Activated naive CD8-positive, alpha-beta T cell treated with anti-CD3 and anti-CD28 coated beads, Interleukin-2, amount 50 U/mL, for 24 hours (primary cell): ENCODE measurements at places on chromosomes 2 and 18.

GRCh38 chr2:233384811-233385488, 30.7 kb downstream of the DGKD start:
- no peak for DNase-seq

DNA sequence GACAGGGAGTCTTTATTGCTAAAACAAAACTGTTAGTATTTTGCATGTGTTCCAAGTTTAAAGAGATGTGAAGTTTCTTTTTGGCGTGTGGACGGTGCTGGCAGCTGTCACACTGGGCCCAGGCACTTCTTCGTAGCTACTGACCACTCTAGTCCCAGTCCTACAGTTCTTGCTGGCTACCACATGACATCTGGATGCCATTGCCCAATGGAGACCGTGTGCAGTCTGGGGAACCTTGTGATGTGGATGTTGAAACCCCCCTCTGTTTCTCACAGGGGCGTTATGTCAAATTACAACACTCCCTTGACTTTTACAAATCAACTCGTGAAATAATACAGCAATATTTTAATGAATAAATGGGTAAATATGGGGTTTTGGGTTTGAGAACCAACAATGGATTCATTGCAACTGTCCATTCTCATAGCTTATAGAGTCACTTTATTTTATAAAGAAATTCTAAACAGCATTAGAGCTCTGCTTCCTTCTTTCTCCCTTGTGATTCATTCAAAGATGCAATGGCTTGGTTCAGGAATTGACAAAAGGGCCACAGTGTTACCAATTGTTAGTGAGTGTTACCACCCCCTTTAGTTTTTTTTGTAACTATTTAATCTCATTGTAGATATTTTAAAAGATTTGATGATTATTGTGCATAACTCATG, 1.2 kb downstream of the GPD2 start:
- DNase-seq, result no peak

DNA sequence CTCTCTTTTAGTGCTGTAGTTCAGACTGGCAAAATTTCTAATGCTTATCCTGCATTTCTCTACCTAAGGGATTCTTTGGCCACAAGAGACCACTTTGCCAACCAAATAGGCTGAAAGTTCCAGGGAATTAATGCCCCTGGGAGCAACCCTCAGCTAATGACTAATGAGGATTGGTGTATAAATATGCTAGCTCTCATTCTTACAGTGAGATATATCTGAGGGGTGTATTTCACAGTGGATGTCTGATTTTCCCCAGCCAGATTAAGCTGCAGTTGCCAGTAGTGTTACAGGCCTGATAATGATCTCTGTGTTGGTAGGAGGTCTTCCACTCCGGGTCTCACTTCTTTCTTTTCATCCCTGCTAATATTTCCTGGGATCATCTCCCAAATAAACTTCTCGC, 90.4 kb downstream of the GULP1 start:
- no peak for DNase-seq

- no peak for DNase-seq
Observed at GRCh38 chr2:34825686-34826085, 1226.6 kb upstream of the FAM98A start.

DNA sequence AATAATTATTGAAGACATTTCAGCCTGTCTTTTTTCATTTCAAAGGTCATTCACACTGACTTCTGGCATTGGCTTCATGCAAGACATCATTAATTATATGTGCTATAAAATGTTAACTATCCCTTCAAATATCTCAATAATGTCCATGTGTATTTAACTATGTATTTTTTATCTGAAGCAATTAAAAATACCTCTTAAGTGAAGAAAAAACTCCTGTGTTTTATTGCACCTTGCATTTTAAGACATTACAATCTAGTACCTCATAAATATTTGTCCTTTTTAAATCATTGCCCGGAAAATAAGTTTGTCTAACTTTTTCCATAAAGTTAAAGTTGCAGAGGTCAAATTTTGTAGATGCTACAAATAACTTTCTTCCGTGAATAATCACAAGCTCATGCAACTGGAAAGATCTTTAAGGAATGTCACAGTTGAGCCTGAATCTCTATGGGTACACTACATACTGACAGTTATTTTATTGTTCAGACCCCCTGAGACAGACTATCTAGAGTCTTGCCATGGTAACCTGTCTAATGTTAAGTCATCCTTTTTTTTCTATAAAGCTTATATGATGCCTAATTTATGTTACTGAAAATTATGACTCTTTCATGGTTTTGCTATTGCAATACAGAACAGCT, 38.4 kb upstream of the COBLL1 start:
- no peak for DNase-seq

DNA sequence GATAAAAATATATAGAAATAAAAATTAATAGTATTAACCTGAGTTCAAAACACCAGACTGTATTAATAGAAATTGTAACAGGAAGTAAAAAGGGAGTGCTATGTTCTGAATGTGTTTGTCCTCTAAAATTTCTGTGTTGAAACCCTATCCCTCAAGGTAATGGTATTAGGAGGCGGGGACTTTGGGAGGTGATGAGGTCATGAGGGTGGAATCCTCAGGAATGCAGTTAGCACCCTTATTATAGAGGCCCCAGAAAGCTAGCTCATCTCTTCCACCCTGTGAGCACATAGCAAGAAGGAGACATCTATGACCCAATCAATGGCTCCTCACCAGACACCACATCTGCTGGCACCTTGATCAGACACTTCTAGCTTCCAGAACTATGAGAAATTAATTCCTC, 124.5 kb downstream of the CMPK2 start:
- no peak for DNase-seq

- DNase-seq, result no peak
Observed at GRCh38 chr18:26003817-26004216, 86.6 kb downstream of the SS18 start.

GRCh38 chr2:60998628-60999545, 18.6 kb upstream of the PEX13 start:
- DNase-seq, result no peak

- no peak for DNase-seq
Observed at GRCh38 chr18:23227726-23228070, 92.4 kb downstream of the CABLES1 start.

DNA sequence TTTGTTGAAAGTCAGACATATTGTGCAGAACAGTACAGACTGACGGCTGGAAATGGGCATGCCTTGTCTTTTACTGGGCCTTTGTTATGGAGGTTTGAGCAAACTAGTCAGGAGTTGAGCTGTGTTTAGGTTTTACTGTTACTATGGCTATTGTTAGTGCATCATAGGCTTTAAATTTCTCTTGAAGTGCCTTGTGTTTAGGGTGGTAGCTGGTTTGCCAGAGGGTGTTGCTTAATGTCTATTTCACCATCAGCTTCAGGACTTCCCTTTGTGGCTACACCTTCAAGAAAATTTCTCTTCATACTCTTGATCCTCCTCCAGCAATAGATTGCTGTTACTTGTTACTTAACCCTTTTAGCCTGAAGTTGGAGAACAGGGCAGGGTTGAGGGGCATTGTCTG, 104.6 kb downstream of the CAPN13 start:
- DNase-seq, result no peak

DNA sequence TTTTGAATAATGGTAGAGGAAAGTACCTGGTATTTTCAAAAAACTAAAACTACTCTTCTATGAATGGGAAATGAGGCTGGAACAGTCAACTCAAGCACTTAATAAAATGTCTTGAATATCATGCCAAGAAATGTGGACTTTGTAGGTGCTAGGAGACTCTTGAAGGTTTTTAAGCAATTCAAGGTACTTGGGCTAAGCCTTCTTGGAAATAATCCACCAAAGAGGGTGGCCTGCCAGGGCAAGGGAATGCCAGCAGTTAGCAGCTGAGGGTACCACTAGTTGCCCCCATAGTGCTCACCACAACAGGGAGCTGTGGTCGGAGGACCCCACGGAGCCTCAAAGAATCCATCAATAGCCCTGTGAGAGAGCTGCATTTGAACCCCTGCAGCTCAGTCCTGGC, 14.6 kb upstream of the ACYP2 start:
- no peak for DNase-seq

GRCh38 chr18:48592540-48593171, 53.8 kb downstream of the CTIF start:
- no peak for DNase-seq

- no peak for DNase-seq
Observed at GRCh38 chr18:45926085-45926484, 41.0 kb downstream of the EPG5 start.

GRCh38 chr2:163984986-163985385, 249.2 kb upstream of the FIGN start:
- DNase-seq, result no peak

GRCh38 chr2:196295005-196295404, 123.6 kb upstream of the STK17B start:
- DNase-seq, result no peak

DNA sequence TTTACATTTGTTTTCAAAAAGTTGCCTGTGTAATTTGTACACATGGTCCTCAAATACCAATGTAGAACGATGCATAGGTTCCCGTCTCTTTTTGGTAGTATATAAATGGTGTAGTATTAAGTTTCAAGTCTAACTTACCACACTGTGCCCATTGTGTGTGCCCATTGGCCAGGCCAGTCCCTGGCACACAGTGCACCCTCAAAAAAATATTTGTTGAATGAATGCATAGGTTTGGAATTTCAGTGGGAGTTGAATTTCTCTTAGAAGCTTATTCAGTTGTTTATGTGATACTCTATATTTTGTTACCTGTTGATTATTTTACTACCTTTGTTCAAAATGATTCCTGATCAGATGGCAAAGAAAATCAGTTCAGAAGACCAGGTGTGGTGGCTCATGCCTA, 30.1 kb downstream of the IDH1 start:
- DNase-seq, result no peak

DNA sequence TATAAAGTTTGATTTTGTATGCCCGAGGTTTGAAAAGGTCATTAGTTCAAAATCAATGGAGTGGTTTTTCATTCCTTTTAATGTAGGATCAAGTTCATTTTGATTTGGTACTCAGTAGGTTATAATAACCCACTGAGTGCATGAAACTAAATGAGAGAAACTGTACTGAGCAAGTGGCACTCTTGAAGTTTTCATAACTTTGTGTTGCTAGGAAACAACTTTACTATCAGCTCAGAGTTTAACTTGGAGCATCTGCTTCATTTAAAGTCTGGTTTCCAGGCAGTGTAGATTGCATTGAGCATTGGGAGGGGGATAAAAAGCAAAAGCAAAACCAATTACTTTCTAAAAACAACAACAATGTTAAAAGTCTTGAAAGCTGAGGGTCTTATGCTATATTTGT, 1361.6 kb upstream of the CHAC2 start:
- no peak for DNase-seq

DNA sequence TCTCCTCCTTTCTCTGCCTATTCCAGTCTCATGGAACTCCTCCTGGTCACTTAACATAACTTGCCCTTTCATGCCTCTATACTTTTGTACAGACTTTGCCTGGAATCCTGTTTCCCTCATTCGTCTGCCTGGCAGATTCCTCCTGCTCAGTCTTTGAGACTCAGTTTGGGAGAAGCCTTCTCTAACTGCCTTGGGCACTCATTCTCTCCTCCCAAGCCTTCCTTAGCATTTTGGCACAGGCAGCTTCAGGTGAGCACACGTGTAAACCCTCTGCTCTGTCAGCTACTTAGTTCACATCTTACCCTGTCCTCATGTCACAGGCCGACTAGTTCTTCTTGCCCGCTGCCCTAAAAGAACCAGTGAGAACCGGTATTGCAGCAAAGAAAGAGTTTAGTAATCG, 6.0 kb upstream of the FAM98A start:
- DNase-seq, result no peak

GRCh38 chr2:102599486-102599885, 19.9 kb upstream of the SLC9A2 start:
- no peak for DNase-seq
